Ovary (tissue), 10 donors: ENCODE measurements at places on chromosomes 5 and 9.

DNA sequence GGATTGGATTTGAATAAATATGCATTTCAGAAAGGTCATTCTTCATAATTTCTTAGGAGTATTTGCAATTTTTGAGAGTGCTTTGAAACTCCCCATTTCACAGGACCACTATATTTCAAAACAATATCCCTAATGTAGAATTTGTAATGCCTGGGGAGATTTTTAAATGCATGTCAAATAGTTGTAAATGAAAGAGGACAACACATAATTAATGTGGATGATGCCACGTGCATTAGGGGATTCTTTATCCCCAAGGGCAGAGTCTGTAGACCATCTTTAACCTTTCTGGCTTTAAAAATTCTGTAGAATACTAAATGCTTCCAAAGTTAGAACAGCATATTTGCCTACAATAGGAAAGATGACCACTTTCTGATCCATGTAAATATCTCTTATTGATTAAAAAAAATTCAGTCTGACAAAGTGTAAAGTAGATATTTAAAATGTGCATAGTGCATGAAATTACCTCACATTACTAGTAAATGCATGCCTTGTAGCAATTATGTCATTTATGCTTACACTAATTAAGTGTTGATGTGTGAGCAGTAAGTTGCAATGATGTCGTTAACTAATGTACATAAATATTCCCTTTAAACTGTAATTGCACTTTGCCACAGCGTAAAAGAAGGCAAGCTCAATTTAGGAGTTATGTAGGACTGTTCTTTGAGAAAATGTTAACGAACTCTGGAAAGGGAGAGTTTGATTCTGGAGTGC lies 416.1 kb downstream of the PSAT1 start:
- DNase-seq: no peak

- DNase-seq: no peak
Measured at GRCh38 chr5:168736281-168736831, 157.2 kb upstream of the PANK3 start.

DNA sequence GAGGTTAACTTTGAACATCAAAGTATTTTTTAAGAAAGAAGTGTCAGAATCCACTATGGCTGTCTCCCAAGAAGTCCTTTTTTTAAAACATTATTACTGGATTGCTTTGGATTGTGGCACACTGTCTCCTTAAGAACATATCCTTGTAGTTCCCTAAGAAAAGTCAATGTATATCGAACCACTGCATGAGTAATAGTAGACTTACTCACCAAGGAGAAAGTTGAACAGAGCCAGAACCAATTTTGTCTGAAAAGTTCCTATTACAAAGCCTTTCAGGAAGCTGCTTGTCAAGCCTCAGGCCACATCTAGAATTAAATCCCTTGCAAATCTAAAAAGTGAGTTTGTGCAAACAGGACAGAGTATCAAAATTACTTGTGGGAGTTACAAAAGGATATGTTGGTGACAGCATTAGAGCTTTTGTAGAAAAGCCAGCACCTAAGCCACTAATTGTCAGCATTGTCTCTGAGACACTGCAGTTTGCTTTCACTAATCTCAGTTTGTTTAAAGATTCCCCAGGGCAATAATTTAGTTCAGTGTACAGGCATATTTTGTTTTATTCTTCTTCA lies 195.4 kb downstream of the MPDZ start:
- no peak for DNase-seq

GRCh38 chr9:136856079-136856476 lies 3.9 kb downstream of the MAMDC4 start:
- peak; percentile 36 for DNase-seq

- DNase-seq: no peak
Measured at GRCh38 chr9:128870128-128870940, 11.4 kb downstream of the KYAT1 start.

DNA sequence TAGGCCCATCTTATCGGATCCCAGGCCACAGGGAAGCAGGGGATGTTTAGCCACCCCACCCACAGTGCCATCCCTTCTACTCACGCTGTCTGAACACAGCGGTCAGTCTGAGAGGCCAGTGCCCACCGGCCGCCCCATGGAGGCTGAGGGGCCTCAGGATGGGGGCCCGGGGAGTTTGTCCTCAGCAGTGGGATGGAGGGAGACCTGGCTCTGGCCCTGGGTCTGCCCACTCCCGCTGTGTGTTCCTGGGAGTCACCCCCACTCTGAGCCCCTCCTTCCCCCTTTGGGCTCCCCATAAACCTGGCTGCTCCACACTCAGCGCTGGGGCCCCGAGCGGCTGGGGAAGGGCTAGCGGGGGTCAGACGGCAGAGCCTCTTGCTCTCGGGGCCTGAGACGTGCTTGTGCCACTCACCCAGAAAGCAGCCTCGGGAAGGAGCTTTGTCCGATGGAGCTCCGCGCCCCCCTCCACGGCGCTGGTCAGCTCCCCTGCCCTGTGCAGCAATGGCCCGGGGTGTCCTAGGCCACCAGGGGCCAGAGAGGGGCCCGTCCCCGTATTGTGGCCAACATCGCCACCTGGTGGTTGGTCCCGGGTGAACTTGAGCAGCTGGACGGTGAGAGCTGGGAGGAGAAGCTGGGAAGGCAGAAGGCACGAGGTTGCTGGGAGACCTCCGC lies 10.9 kb upstream of the LAMC3 start:
- no peak for DNase-seq

- no peak for DNase-seq
Measured at GRCh38 chr5:174555726-174556125, 168.7 kb upstream of the MSX2 start.

DNA sequence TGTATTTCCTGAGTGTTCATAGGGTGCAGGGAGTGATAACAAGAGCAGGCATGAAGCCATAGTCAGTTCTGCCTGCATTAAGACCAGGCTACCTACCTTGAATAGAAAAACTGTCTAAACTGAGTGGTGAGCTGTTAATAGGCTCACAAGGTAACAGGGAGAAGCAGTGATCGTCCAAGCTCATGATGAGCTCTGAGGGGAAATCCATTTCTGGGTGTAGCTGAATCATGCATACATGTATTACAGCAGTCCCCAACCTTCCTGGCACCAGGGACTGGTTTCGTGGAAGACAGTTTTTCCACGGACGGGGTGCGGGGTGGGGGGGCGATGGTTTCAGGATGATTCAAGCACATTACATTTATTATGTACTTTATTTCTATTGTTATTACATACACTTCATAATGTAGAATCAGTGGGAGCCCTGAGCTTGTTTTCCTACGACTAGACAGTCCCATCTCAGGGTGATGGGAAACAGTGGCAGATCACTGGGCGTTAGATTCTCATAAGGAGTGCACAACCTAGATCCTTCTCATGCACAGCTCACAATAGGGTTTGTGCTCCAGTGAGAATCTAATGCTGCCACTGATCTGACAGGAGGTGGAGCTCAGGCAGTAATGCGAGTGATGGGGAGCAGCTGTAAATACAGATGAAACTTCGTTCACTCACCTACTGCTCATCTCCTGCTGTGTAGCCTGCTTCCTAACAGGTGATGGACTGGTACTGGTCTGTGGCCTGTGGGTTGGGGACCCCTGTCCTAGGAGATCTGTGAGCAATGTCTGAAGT lies 100.0 kb upstream of the IL6ST start:
- no peak for DNase-seq

- DNase-seq: no peak
Measured at GRCh38 chr5:153988510-153988909, 50.2 kb downstream of the FAM114A2 start.

DNA sequence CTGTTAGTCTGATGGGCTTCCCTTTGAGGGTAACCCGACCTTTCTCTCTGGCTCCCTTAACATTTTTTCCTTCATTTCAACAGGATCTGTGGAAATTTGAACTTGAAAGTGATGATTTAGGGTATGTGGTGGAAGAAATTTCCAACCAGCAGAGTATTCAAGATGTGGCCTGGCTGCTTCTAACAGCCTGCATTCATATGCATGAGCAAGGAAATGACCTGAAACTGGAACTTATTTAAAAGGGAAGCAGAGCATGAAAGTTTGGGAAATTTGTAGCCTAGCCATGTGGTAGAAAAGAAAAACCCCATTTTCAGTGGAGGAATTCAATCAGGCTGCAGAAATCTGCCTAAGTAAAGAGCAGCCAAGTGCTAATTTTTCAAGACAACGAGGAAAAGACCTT lies 41.7 kb downstream of the UNC13B start:
- no peak for DNase-seq

DNA sequence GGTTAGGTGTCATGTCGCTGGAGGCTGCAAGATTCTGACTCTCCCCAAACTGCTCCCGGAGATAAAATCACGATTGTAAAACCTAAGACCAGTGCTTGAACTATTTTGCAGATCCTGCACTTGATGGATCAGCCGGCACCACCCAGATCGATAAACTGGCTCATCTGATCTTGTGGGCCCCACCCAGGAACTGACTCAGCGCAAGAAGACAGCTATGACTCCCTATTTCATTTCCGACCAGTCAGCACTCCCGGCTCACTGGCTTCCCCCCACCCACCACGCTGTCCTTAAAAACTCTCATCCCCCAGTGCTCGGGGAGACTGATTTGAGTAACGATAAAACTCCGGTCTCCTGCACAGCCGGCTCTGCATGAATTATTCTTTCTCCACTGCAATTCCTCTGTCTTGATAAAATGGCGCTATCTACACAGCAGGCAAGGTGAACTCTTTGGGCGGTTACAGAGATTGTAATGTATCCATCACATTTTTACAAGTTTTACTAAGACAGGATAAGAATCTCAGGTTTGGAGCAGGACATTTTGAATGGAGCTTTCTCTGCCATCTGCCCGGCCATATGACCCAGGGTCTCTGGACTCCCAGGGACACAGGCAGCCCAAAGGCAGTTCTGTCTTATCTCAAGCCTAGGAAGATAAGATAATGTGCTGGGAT lies 10.6 kb upstream of the PPP1R26 start:
- DNase-seq: no peak
